ENCODE measurements at places on chromosomes 7 and 10.

DNA sequence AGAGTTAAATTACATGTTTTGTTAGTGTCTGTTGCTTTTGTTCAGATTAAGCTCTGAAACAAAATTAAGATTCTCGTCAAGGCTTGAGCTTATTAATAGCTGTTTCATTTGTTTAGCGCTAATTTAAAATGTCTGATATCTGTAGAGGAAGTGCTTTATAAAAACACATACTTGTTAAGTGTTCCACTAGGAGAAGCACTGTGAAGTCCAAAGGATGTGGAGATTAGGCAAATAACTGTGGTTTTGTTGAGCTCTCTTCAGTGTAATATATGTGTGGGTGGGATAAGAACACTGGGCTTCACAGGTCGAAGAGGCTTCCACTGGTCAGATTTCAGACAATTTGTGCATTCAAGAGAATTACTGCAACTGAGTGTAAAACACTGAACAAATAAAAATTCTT lies 242.0 kb downstream of the AUTS2 start:
- no peak for DNase-seq

DNA sequence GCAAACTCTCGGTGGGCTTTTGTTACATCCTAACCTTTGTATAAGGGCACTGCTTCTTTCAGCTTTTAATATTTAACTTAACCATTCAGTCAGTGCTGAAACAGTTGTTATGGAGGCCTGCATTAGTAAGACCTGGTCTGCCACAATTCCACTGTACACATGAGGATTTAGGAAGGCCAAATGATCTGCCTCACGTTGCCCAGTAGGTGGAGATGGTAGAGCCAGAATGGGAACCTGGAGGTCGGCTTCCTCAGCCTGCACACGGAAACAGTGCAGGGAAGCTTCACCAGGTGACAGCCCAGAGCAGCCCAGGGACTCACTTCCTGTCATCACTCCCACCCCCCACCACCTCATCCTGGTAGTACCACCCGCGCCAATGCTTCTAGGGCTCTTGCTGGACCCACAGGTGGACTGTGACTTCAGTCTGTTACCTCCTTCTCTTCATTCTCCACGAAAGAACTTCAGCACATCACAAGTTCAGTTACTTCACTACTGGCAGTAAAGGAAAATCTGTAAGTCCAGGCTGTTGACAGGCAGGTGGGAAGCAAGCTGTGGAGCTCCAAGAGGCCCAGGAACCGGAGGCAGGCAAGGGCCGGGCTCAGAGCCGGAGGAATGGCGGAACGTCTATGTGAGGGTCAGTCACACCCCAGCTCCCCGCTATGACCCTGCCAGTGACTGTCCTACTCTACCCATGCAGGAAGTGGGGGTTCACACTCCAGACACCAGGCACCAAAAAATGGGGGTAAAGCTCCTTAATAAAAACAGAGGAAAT lies 480.3 kb upstream of the C7orf33 start:
- DNase-seq: no peak

- no peak for DNase-seq
Measured at GRCh38 chr7:23955145-23955544, 245.1 kb downstream of the STK31 start.

- no peak for DNase-seq
Measured at GRCh38 chr7:122302761-122303530, 1.6 kb downstream of the FEZF1 start.

DNA sequence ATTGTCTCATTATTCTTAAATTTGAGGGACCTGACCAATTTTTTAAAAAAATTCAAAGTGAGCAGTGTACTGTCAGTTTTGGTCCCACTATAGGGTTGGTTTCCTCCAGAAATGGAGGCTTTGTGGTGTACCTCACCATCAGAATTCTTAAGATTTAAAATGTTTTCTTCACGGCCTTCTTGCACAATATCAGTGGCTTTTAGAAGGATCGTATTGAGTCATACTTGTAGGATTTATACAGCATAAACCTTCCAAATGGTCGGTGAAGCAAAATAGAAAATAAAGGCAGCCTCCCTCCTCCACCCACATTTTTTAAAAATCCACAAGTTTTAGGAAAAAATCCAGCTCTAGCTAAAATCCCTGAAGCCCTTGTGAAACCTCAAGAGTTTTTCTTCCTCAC lies 126.4 kb downstream of the RNLS start:
- DNase-seq: no peak

DNA sequence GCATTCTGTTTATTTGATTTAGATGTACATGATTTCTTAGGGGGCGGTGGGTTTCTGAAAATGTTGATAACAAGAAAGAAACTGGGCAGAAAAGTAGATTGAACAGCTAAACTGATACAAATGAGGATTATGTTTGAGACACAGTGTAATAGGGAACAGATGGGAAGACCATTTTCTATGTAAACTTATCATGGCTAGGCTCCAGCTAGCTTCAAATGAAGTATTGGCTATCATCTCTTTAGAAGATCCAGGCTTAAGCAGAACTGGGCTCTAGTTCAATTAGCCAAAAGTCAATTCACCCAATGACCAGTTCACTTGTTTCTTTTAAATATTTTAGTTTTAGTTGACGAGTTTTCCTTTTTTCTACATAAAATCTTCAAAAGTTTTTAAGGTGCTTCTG lies 639.5 kb downstream of the ANKRD7 start:
- no peak for DNase-seq

- no peak for DNase-seq
Measured at GRCh38 chr7:149334219-149334618, 72.2 kb downstream of the ZNF783 start.

DNA sequence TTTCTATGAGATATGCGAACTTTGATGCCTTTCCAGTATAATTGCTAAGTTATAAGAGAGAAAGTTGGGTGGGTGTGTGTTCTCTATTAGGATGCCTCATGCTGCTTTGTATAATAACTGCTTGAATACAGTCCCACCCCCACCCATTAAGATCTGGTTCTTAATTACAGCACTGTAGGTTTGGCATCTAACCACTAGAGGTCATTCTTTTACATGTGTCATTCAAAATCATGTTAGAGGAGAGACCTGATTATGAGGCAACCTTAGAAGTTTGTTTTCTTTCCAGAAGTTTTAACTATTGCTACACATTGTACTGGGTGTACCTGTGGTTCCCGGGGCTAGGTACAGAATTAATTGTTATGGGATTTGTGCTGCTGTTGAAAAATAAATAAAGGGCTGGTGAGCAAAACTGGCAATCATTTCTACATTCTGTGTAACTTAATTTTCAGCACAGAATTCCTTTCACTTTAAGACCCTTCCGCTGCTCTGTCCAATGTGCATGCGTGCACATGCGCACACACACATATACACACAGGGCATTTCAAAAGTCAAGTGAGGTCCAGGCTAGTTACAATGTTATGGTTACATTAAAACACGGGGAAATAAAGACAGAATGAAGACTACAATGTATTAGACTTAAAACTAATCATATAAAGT lies 1156.3 kb downstream of the SORCS3 start:
- no peak for DNase-seq

DNA sequence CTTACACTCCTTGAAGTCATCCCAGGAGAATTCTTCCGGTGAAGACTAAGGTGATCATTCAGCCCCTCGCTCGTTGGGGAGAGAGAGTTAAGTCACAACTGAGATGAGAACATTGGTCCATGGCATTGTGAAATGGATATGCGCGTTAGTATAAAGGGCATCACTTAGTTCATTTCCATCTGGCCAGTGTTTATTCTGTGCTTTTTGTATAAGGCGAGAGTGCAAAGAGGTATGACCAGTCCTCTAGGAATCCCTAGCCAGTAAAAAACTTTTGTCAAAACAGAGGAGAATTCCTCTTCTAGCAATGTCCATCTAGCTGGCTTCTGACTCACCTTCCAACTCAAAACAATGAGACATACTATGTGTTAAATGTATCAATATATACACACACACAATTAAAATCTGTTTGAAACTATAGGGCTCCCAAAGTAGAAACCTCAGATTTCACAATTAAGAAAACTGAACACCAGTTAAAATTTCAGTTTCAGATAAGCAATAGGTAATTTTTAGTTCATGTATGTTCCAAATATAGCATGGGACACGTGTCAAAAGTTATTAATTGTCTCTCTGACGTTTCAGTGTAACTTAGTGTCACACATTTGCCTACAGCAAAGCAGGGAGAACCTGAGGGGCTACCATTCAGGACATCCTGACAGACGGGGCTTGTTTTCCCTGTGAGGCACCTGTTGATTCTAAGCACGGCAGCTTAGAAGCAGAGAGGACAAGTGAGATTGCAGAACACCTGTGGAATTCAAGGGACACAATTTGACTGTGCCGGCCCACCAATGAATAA lies 158.9 kb downstream of the KLF6 start:
- no peak for DNase-seq

DNA sequence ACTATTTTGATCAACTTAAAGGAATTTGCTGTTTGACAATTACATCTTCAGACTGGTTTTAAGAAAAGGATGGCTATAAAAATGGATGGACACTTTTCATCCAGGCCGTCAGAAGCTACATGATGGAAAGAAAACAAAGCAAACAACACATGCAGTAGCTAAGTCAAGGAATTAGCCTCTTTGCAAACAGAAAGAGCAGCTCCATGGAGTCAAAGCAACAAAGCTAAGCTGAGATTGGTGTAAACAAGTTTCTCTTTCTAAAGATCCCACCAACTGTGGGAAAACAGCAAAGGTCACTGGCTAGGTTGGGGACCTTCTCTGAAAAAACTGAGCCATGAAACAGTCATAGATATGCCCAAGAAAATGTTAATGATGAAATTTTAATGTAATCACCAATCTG lies 98.9 kb downstream of the RNF133 start:
- DNase-seq: no peak

DNA sequence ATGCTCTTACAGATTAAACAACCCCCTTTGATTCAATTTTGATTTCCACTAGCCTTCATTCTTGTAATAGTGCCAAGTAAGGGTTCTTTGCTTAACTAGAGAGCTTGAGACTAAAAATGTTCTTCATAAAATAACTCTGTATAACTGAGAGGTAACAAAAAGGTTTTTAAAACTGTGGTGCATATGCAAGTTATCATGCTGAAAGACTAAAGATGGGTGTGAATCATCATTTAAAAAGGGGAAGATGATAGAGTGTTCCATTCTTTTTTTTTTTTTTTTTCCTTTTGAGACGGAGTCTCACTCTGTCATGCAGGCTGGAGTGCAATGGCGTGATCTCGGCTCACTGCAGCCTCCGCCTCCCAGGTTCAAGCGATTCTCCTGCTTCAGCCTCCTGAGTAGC lies 11.1 kb downstream of the MDFIC start:
- DNase-seq: no peak

- DNase-seq: no peak
Measured at GRCh38 chr10:113407218-113407617, 145.6 kb upstream of the HABP2 start.

DNA sequence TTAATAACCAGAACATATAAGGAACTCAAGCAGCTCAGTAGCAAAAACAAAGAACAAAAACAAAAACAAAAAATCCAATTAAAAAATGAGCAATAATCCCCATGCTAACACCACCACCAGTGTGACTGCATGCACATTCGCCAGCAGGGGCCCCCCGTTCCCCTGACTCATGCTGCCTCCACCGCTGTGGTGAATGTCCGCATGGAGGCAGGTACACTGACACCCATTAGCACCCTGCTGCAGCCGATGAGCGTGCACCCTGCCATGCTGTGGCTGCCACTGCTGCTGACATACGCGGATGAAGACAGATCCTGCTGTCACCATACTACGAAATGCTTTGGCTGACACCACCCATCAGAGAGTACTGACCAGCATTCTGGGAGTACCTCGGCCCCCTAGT lies 321.6 kb upstream of the LRRTM3 start:
- no peak for DNase-seq

DNA sequence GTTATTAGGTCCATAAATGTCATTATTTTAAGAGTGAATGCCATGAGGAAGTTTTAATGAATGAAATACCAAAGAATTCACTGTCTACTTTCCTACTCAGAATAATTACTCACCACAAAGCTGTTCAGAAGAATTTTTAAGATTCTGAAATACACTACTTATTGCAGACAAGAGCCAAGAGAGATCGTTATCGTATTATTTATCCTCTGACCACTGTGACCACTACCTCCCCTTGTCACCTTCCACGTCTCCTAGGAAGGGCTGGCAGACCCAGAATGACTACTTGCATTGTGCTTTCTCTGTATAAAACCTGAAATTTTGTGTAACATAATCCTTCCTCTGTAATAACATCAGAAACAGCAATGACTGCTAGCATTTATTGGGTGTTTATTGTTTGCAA lies 81.9 kb downstream of the ABCB5 start:
- DNase-seq: no peak

- DNase-seq: no peak
Measured at GRCh38 chr7:132430861-132431822, 145.1 kb downstream of the PLXNA4 start.

- DNase-seq: no peak
Measured at GRCh38 chr7:147405621-147406020, 1184.9 kb upstream of the C7orf33 start.

GRCh38 chr7:22357311-22358175 lies 589 bp upstream of the RAPGEF5 start:
- DNase-seq: peak; percentile 61

- no peak for DNase-seq
Measured at GRCh38 chr10:110410329-110411046, 87.2 kb upstream of the DUSP5 start.

DNA sequence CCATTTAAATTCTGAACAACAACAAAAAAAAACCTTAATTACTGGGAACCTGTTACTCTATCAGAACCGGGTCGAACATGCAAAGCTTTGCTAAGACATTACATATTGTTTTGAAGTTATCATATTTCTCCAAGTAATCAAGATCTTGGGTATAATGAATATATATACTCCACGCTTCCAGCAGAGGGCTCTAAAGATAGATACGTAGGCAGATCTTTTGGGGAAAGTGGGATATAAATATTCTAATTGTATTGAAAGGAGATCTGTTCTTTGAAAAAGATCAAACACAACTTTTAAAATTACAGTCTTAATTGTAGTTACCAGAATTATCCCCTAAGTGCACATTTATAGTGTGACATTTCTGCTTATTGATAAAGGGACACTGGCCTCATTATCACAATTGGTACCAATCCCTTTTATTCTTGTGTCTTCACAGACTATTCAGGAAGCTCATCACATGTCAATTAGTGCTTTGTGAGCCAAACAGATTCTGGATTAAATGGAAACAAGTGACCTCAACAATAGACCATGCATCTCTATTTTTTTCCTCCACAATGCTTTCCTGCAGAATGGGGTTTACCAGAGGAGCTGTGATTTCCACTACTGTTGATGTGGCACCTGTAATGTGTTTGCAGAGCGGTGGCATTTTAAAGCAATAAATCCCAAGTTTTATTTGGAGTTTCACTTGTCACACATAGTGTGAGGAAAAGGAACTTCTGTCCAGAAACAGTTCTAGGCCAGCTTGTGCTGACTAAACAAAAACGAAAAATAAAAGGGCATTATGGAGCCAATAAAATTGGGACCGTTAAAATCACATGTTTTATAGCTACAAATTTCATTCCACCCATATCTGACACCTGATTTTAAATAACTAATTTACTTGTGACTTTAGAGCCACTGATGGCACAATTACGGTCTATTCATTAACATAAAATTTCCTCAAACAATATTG lies 122.4 kb downstream of the CTTNBP2 start:
- no peak for DNase-seq

- DNase-seq: no peak
Measured at GRCh38 chr7:149846021-149846420, 7.8 kb downstream of the ZNF862 start.

- no peak for DNase-seq
Measured at GRCh38 chr10:71235808-71236207, 23.4 kb downstream of the UNC5B start.

- DNase-seq: no peak
Measured at GRCh38 chr10:73076360-73077183, 20.1 kb downstream of the P4HA1 start.

- DNase-seq: no peak
Measured at GRCh38 chr7:2818121-2818520, 26.0 kb downstream of the GNA12 start.

Data from H1 (cell line).